ENCODE measurements at places on chromosomes 5 and 9.
A peak's percentile ranks its signal among the peaks of the same experiment; 100 is the strongest.

DNA sequence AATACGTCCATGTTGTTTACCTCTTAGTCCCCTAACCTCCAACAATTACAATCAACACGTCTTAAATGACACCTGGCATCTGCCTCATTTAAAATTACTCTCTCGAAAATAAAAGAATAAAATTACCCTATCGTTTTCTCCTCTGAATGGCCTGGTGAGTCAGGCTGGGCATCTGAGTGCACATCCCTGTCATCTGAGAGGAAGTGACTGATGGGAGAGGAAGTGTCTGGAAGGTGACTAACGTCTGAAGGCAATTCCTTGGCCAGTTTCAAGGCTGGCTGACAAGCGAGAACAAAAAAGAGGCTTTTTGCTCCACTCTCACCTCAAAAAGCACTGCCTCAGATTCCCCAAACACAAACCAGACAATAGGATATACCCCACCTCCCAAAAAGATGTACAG is 57.7 kb downstream of the MAPKAP1 start:
- DNase-seq, result peak; percentile 67

- no peak for DNase-seq
Measured at GRCh38 chr9:93037476-93037971, 21.0 kb upstream of the SUSD3 start.

DNA sequence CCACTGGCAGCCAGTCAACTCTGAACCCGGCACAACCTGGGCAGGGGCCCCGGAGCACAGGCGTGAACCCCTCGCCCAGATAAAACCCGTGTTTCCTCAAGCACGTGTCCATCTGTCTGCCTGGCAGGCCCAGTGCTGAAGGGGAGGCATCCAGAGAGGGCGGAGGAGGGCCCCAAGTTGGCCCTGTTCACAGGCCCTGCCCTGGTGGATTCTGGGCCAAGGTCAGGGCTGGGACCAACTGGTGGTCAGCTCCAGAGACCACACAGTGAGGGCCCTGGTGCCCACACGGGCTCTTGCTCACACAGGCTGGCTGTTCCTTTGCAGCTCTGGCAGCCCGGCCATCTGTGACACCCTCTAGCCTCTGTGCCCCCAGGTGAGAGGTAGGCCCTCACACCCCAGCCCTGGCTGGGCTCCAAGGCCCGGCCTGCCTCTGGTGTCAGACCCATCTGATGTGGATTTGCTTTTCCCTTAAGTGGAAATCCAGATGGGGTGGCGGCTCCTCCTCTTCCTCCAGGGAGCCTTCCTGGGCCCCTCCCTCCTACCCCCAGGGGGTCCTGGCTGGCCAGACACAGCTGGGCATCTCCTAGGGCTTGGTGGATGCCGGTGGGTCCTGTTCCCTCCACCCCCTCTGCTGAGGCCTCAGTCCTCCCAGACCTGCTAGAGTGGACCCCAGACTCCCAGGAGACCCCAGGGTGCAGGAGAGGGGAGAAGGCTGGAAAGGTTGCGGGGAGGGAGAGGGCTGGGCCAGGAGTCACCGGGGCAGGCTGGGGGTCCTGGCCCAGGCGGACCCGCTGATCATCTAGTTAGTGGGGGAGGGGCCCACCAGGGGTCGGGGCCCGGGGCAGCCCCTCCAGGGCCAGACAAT is 525 bp upstream of the STPG3 start:
- DNase-seq, result no peak

- DNase-seq, result no peak
Measured at GRCh38 chr5:178366998-178367735, 134.6 kb upstream of the PHYKPL start.

Measured in fibroblast of the aortic adventitia (primary cell).